Pancreas (tissue), 10 donors: ENCODE measurements at places on chromosomes 12 and 14. TPM values are rescaled to one million over a fixed set of nuclear protein-coding genes. Genes with fewer than 3 reads are reported as not detected.

- no peak overlapping the region for H3K4me3 ChIP-seq
- H3K27ac ChIP-seq, result no peak overlapping the region
- no peaks in the 10 kb centered on the region for H3K36me3 ChIP-seq
- DNase-seq, result no peak
- H3K4me1 ChIP-seq, result peaks cover 9% of the 10 kb centered on the region
- H3K27me3 ChIP-seq, result no peaks in the 10 kb centered on the region
Observed at GRCh38 chr12:14443531-14443930, 78.0 kb downstream of the ATF7IP start.

DNA sequence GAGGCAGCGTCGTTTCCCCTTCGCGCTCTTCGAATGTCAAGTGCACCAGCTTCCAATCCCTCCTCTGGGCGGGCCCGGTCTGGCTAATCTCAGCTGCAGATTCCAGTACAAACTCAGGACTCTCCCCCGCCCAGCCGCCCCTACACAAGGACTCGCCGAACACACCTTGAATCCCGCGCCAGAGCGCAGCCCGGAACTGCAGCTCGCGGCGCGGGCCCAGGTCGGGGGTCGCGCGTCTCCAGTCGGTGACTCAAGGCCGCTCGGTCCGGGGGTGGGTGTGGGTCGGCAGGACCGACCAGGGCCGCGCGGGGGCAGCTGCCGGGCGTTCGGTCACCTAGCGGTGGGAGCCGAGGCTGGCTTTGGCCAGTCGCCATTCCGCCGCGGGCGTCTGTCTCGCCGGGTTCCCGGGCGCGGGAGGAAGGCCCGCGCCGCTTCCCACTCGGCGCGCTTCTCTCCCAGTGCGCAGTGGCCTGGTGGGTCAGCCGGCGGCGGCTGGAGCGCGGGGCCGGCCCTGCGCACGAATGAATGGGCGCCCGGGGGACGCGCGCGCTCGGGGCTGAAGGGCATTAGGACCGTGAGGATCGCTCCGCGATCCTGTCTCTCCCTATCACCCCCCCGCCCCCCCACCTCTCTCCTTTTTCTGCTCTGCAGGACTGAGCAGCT is at the start of gene GALNT16:
Gene GALNT16, plus strand, starts transcription at position 632 of the 663 bp plus-strand sequence. CDS start 133 bp downstream, outside the sequence.
- H3K27ac ChIP-seq, result no peak within 1 kb of the TSS
- no peaks in the 10 kb centered on the region for H3K36me3 ChIP-seq
- peak within 1 kb of the TSS; percentile 68 for H3K4me3 ChIP-seq
- peaks cover 9% of the 10 kb centered on the region for H3K4me1 ChIP-seq
- H3K27me3 ChIP-seq, result no peaks in the 10 kb centered on the region
- peak; percentile 40 for DNase-seq

GRCh38 chr12:123767613-123768012 is 5.5 kb downstream of the DNAH10 start:
- H3K4me1 ChIP-seq, result no peaks in the 10 kb centered on the region
- H3K27ac ChIP-seq, result no peak overlapping the region
- H3K36me3 ChIP-seq, result no peaks in the 10 kb centered on the region

- no peak for DNase-seq
- H3K4me3 ChIP-seq, result no peak overlapping the region
- no peaks in the 10 kb centered on the region for H3K27me3 ChIP-seq
- no peak overlapping the region for H3K27ac ChIP-seq
- no peaks in the 10 kb centered on the region for H3K4me1 ChIP-seq
Observed at GRCh38 chr12:466039-466438, 6.3 kb downstream of the B4GALNT3 start.

Gene FAM90A1
- 1.4 TPM for total RNA-seq

Gene CCDC196
- total RNA-seq, result 1.7 TPM

- H3K36me3 ChIP-seq, result no peaks in the 10 kb centered on the region
- no peaks in the 10 kb centered on the region for H3K4me1 ChIP-seq
- no peaks in the 10 kb centered on the region for H3K27me3 ChIP-seq
- no peak overlapping the region for H3K27ac ChIP-seq
- no peak for DNase-seq
- no peak overlapping the region for H3K4me3 ChIP-seq
Observed at GRCh38 chr14:73472185-73473114, 14.1 kb upstream of the NUMB start.

Gene FRMD6
- 6.9 TPM for total RNA-seq

- no peaks in the 10 kb centered on the region for H3K27me3 ChIP-seq
- DNase-seq, result peak; percentile 97
- H3K4me1 ChIP-seq, result peaks cover 6% of the 10 kb centered on the region
- no peaks in the 10 kb centered on the region for H3K36me3 ChIP-seq
- no peak within 1 kb of the TSS for H3K27ac ChIP-seq
Observed at GRCh38 chr12:120580787-120581723, at the start of gene POP5. Gene POP5 (minus strand): TSS chr12:120581402. CDS start chr12:120581362, 40 bp downstream.

Gene DLST
- 33.5 TPM for total RNA-seq

DNA sequence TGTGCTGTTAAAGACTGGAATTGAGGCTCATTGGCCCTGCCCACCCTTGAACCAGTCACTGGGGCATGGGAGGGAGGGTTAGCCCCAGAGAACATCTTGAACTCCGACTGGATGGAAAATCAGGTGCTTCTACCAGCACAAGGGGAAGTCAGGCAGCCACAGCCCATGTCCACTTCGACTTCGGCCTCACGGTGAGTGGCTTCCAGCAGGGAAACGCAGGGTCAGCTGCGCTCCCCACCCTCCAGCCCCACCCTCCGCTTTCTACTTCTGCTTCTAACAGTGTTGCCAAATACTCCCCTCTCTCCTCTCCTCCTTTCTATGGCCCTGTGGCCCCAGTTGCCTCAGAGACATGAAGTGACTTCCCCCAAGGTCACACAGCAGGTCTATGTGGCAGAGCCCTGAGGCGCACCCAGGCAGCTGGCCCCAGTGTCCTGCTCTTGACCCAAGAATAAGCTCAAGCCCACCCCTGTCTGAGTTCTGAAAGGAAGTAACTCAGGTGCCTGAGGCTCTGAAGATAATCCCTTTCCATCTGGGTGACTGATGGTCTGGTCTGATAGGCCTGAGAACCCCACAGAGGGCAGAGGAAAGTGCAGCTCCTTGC is 11.9 kb upstream of the SH2B3 start:
- no peak overlapping the region for H3K27ac ChIP-seq
- H3K4me1 ChIP-seq, result no peaks in the 10 kb centered on the region
- H3K27me3 ChIP-seq, result no peaks in the 10 kb centered on the region
- H3K36me3 ChIP-seq, result no peaks in the 10 kb centered on the region

- no peaks in the 10 kb centered on the region for H3K36me3 ChIP-seq
- no peaks in the 10 kb centered on the region for H3K4me1 ChIP-seq
- no peaks in the 10 kb centered on the region for H3K27me3 ChIP-seq
- no peak overlapping the region for H3K4me3 ChIP-seq
- no peak overlapping the region for H3K27ac ChIP-seq
Observed at GRCh38 chr14:92941531-92941930, 18.6 kb downstream of the CHGA start.

Gene TEX52
- total RNA-seq, result not detected
